ENCODE measurements at places on chromosomes 12 and 14. TPM values are rescaled to one million over a fixed set of nuclear protein-coding genes. Genes with fewer than 3 reads are reported as not detected.

DNA sequence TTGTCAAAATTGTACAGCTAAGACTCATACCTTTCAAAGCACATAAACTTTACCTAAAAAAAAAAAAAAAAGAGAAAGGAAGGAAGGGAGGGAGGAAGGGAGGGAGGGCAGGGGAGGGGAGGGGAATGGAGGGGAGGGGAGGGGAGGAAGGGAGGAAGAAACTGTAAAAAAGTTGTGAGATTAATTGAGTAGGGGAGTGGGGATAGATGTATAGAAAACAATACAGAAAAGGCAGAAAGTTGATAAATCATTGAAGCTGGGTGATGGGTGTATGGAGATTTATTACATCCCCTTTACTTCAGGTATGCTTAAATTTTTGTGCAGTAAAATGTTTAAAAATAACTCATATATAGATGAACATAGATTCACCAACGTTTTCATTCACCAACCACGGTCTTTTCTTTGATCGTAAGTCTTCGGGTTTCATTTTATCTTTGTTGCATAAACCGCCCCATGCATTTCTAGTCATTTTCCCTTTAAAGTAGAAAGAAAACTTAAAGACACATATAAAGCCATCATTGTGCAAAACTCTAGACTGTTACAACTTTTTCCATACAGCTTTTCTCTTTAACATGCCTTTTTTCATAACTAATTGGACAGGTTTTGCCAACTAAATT, 191.2 kb upstream of the KRR1 start:
- no peaks in the 10 kb centered on the region for H3K36me3 ChIP-seq
- H3K4me3 ChIP-seq: no peak overlapping the region
- no peaks in the 10 kb centered on the region for H3K27me3 ChIP-seq

DNA sequence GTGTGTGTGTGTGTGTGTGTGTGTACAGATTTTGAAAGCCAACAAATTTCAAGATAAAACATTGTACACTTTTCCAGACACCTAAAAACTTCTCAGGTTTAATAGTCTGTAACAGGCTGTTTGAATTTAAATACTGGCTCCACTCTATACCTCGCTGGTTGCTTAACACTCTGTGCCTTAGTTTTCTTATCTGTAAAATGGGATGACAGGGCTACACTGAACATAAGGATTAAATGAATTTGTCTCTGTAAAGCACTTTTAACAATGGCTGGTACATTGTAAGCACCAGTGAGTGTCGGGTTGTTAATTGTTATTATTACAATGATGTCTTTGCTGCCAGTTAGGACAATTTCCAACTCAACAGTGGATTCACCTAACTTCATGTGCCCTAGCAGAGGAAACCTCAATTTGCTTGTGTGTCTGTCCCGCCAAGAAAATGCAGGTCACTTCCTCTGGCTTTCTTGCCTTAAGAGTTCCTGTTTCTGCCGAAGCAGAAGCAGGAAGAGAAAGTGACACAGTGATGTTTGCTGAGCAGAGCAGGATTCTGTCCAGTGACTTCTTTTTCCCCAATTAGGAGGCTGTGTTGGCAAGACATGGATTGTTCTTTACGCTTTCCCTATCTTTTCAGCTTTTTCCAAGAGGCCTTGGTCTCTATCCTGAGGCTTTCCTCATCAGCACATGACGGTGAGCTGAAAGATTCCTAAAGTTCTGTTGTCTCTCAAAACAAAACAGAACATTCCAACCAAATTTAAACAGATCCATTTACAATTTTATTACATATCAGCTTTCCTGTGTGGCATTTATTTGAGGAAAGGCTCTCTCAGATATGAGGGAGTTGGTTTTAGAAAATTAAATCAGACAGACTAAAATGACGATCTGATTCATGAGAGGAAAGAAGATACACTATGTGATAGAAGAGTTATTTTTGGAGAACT, 154.1 kb upstream of the ATP2B1 start:
- peak overlapping the region; percentile 7 for H3K27ac ChIP-seq
- no peaks in the 10 kb centered on the region for H3K27me3 ChIP-seq
- no peak overlapping the region for H3K4me3 ChIP-seq
- H3K4me1 ChIP-seq: no peaks in the 10 kb centered on the region
- no peak for DNase-seq

Gene PIK3C2G
- total RNA-seq: 0.34 TPM

Gene SERPINA12
- total RNA-seq: not detected

DNA sequence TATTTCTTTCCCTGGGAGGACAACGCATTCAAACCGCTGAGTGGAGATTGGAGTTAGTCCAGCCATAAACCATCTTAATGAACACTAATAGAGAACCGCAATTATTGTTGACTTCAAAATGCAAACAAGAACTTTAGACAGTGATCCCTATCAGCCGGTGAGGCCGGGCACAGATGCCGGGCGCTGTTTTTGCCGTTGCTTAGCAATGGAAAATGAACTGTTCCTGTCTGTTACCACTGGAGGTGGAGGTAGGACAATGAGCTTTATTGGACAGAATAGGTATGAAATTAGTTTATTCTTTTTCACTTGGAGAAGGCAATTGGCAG, 216.8 kb downstream of the TTC8 start:
- no peaks in the 10 kb centered on the region for H3K36me3 ChIP-seq
- H3K27ac ChIP-seq: peak overlapping the region; percentile 92
- H3K4me1 ChIP-seq: no peaks in the 10 kb centered on the region
- no peaks in the 10 kb centered on the region for H3K27me3 ChIP-seq

GRCh38 chr12:65596514-65597091, 227.7 kb upstream of the HMGA2 start:
- no peaks in the 10 kb centered on the region for H3K4me1 ChIP-seq
- peaks cover 11% of the 10 kb centered on the region for H3K27me3 ChIP-seq
- no peaks in the 10 kb centered on the region for H3K36me3 ChIP-seq
- H3K27ac ChIP-seq: no peak overlapping the region
- DNase-seq: no peak
- no peak overlapping the region for H3K4me3 ChIP-seq

GRCh38 chr12:5294274-5295070, 137.4 kb upstream of the NTF3 start:
- no peaks in the 10 kb centered on the region for H3K4me1 ChIP-seq
- no peak overlapping the region for H3K27ac ChIP-seq
- no peaks in the 10 kb centered on the region for H3K36me3 ChIP-seq
- H3K4me3 ChIP-seq: no peak overlapping the region
- no peaks in the 10 kb centered on the region for H3K27me3 ChIP-seq

GRCh38 chr14:61501714-61502458, 180.5 kb downstream of the PRKCH start:
- H3K4me3 ChIP-seq: no peak overlapping the region
- no peak for DNase-seq
- no peak overlapping the region for H3K27ac ChIP-seq

Gene PAPLN
- 40.2 TPM for total RNA-seq

DNA sequence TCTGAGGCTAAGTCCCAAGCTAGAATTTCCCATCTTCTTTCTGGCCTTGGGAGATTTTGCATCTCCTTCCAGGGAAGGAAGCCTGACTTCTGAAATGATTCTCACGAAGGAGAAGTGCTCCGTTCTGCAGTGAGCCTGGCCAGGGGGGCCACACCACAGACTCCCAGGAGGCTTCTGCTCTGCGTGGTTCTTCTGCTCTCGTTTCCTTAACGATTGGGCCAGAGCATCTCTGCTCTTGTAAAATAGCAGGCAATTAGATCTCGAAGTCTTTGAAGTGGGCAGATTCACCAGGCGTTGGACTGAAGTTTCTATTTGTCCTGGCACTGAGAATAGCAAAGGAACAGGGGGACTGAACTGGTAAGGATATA, 6.7 kb upstream of the BATF start:
- no peaks in the 10 kb centered on the region for H3K4me1 ChIP-seq
- no peak overlapping the region for H3K27ac ChIP-seq
- H3K36me3 ChIP-seq: no peaks in the 10 kb centered on the region
- no peak for DNase-seq
- H3K27me3 ChIP-seq: no peaks in the 10 kb centered on the region
- H3K4me3 ChIP-seq: no peak overlapping the region

DNA sequence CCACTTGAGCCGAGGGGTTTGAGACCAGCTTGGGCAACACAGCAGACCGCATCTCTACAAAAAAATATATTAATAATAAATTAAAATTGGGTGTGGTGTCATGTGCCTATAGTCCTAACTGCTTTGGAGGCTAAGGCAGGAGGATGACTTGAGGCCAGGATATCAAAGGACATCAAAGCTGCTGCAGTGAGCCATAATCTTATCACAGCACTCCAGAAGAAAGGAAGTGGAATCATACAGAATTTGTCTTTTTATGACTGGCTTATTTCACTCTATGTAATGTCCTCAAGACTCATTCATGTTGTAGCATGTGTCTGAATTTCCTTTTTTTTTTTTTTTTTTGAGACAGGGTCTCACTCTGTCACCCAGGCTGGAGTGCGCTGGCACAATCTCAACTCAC, 43.9 kb upstream of the NUDT4 start:
- no peaks in the 10 kb centered on the region for H3K27me3 ChIP-seq
- H3K4me1 ChIP-seq: no peaks in the 10 kb centered on the region
- no peak for DNase-seq
- no peaks in the 10 kb centered on the region for H3K36me3 ChIP-seq
- no peak overlapping the region for H3K4me3 ChIP-seq

DNA sequence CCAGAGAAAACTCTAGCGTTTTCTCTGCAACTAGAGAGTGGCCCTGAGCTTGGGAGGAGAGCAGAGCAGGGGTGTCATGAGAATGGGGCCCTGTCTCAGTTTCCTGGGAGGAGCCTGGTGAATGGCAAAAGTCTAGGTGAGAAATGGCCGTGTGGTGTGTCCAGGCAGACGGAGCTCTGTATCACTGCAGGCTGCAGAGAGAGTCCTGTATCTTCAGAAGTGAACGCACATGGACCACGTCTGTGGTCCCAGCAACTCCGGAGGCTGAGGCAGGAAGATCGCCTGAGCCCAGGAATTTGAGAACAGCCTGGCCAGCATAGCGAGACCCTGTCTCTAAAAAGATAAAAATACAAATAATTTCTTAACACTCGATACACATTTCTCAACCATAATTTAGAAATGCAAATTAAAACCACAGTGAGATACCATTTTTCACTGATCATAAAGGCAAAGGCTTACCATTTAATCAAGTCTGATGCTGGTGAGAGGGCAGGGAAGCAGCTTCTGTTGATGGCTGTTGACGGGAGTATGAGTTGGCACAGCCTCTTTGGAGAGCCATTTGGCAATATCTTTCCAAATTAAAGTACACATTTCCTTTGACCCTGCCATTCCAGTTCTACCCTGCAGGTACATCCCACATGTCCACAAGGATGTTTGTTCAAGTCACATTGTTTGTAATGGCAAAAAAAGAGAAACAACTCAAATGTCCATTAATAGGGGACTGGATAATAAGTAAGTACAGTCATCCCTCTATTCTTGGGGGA, 51.0 kb downstream of the NFKBIA start:
- H3K27me3 ChIP-seq: no peaks in the 10 kb centered on the region
- H3K4me3 ChIP-seq: no peak overlapping the region
- H3K27ac ChIP-seq: no peak overlapping the region
- no peak for DNase-seq
- no peaks in the 10 kb centered on the region for H3K4me1 ChIP-seq
- H3K36me3 ChIP-seq: no peaks in the 10 kb centered on the region

Gene TMEM119
- 9.1 TPM for total RNA-seq

Gene EXOC3L4
- total RNA-seq: 0.41 TPM

- H3K4me3 ChIP-seq: no peak overlapping the region
- H3K27ac ChIP-seq: no peak overlapping the region
- H3K27me3 ChIP-seq: no peaks in the 10 kb centered on the region
- H3K4me1 ChIP-seq: no peaks in the 10 kb centered on the region
- H3K36me3 ChIP-seq: no peaks in the 10 kb centered on the region
Observed at GRCh38 chr14:72903716-72904115, 9.8 kb upstream of the DPF3 start.

- H3K4me1 ChIP-seq: no peaks in the 10 kb centered on the region
- H3K36me3 ChIP-seq: no peaks in the 10 kb centered on the region
- no peaks in the 10 kb centered on the region for H3K27me3 ChIP-seq
- H3K4me3 ChIP-seq: no peak overlapping the region
Observed at GRCh38 chr12:79296871-79297270, 393.9 kb downstream of the PAWR start.

DNA sequence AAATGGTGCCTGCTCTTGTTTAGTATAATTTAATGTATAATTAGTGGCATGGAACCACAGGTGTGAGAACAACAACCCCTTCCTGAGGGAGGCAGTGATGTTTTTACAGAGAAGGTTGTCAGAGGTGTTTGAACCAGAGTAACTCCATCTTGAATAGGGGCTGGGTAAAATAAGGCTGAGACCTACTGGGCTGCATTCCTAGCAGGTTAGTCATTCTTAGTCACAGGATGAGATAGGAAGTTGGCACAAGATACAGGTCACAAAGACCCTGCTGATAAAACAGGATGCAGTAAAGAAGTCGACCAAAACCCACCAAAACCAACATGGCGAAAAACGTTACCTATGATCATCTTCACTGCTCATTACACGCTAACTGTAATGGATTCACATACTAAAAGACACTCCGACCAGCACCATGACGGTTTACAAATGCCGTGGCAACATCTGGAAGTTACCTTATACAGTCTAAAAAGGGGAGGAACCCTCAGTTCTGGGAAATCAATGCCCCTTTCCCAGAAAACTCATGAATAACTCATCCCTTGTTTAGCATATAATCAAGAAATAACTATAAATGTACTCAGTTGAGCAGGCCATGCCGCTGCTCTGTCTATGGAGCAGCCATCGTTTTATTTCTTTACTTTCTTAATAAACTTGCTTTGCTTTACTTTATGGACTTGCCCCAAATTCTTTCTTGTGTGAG, 47.8 kb upstream of the LTA4H start:
- H3K36me3 ChIP-seq: no peaks in the 10 kb centered on the region
- no peaks in the 10 kb centered on the region for H3K4me1 ChIP-seq
- H3K4me3 ChIP-seq: no peak overlapping the region
- no peak overlapping the region for H3K27ac ChIP-seq

DNA sequence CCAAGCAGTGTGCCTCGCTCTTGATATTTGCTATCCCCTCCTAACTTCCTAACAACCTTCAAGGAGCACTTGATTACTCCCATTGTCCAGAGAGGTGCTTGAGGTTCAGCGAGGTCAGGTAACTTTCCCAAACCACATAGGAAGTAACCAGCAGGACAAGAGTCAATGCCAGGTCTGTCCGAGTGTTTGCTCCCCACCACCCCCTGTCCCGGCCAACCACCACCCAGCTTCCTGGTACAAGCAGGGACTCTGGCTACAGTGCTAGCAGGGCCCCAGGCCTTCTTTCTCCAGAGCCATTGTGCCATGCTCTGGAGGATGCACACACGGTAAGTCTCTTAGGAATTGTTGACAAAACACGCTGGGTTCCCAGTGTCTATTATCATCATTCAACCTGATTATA, 49.2 kb downstream of the SYNE3 start:
- peaks cover 6% of the 10 kb centered on the region for H3K4me1 ChIP-seq
- H3K27ac ChIP-seq: no peak overlapping the region
- no peak for DNase-seq
- no peaks in the 10 kb centered on the region for H3K27me3 ChIP-seq

DNA sequence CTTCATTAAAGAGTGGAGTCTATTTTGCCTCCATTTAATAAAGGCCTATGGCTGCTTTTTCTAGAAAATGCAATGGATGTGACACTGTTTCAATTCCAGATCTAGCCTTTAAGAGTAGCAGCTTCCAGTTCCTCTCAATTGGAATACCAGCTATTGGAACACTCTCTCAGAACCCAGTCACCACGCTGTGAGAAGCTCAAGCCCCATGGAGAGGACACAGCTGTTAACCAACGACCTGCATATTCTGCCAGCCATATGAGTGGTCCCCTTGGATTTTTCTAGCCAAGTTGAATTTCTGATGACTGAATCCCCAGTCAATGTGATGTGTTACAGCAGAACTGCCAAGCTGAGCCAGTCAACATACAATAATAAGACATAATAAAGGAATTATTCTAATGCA, 131.8 kb downstream of the TMTC3 start:
- no peak overlapping the region for H3K4me3 ChIP-seq
- no peaks in the 10 kb centered on the region for H3K27me3 ChIP-seq
- no peaks in the 10 kb centered on the region for H3K36me3 ChIP-seq
- DNase-seq: no peak
- no peaks in the 10 kb centered on the region for H3K4me1 ChIP-seq
- no peak overlapping the region for H3K27ac ChIP-seq
